ENCODE measurements at places on chromosomes 7 and 10. TPM values are rescaled to one million over a fixed set of nuclear protein-coding genes. Genes with fewer than 3 reads are reported as not detected.

DNA sequence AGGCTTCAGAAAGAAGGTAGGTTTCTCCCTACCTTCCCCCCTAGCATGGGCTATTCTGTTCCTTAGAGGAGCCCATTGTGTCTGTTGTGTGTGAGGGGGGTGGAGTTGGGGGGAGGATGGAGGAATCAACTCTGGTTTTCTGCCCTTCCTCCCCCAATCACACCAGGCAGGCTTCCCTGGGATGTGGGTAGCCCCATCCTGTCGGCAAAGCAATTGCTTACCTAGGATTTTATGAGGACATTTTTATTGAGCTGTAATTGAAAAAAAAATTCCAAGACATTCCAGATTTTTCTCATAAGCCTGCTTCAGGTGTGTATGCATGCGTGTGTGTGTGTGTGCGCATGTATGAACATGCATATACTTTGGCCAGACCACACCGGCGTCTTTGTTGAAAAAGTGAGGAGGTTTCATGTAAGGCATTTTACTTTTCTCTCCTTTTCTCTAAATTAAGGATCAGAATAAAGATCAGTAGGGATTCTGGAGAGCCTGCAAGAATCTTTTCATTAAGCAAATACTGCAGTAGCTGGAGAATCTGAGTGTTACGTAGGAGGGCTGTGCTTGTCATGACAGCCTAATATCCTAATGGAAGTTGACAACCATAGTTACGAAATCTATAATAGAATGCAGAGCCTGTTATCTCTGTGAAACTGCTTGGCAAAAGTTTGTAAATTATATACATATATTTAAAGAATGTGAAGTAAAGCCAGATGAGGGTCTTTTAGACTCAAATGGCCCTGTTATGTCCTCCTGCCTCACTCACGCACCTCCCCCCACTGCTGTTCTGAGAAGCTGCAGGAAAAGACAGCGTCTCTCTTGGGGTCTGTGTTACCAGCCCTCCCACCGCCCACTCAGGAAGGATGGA lies 27.3 kb upstream of the SAMD8 start:
- ATAC-seq: no peak

DNA sequence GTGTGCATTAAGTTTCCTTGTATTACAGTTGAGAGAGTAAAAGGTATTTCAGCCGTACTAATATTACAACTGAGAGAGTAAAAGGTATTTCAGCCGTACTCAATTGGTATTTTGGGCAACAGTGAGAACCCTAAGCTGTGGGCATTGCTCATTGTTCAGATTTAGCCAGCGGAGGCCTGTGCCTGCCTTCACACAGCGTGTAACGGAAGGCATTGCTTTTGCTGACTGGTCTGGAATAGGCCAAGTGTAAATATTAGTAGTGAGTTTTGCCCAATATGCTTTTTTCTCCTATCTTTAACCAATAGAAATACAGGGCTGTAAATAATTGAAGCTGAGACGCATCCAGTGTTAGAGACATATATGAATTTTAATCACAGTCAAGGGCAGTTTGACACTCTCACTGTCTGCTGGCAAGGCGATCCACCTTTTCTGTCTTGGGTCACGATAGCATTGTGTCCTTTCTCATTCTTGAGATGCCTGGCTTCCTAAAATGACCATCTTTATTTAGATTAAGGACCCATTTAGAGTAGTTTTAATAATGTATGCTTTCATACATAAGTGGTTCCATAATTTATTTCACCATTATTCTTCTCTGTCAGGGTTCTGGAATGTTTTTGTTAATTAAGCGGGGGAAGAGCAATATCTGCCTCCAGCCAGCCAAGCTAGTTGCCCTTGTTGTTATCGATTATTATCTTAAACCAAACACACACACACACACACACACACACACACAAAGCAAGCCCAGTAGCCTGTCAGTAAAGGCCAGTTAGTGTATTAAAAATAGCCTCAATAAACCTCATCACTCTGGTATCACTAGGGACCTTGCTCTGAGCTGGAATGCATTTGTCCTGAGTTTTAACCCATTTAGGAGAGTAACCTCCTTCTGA lies 130.7 kb downstream of the CELF2 start:
- peak; percentile 23 for ATAC-seq

GRCh38 chr7:88239852-88240251 lies 20.0 kb upstream of the SRI start:
- no peak for ATAC-seq

- ATAC-seq: no peak
Observed at GRCh38 chr7:1639071-1639470, 31.0 kb upstream of the ELFN1 start.

- no peak for ATAC-seq
Observed at GRCh38 chr7:45435131-45435530, 139.0 kb upstream of the ADCY1 start.

GRCh38 chr7:96723622-96724021 lies 14.0 kb upstream of the SEM1 start:
- no peak for ATAC-seq

GRCh38 chr7:5497295-5498103 lies 73.9 kb upstream of the TNRC18 start:
- no peak for ATAC-seq

DNA sequence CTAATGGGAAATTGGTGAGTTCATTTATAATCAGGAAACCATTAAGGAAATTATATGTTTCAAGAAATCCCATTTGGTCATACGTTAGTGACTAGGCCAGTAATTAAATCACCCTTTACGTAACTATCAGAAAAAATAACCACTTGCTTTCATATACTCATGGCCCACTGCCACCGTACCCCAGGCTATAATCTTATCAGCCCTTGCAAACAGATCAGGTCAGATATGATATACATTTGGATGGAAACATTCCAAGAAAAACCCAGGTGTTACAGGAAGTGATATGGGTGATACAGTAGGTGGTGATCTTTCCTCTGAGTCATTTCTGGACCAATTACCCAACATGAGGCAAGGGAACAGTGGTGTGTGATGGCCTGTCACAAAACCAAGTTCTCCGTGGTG lies 481.0 kb upstream of the SEMA3A start:
- no peak for ATAC-seq

- peak; percentile 95 for ATAC-seq
Observed at GRCh38 chr7:130242198-130243014, 24.3 kb upstream of the CPA2 start.

DNA sequence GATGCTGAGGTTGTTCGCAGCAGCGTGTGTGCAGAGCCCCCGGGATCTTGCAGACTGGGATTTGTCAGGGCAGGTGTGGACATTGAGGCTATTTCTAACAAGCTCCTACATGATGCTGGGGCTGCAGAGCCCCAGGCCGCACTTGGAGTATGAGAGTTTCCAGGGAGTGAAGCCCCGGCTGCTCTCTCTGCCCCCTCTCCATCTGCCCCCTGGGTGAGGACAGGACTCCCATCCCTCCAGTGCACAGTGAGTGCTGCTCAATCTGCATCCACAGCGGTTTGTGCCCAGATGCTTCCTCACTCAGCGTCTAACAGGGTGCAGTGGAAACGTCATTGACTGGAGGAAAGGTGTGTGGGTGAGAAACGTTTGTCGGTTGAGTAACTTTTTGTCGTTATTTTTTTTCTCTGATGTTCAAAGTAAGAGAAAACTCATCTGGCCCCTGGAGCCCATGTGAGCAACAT lies 25.3 kb downstream of the IL2RA start:
- ATAC-seq: peak; percentile 47

- ATAC-seq: no peak
Observed at GRCh38 chr7:43522406-43523156, 60.3 kb upstream of the STK17A start.

- ATAC-seq: no peak
Observed at GRCh38 chr7:3558400-3558799, 257.3 kb downstream of the SDK1 start.

DNA sequence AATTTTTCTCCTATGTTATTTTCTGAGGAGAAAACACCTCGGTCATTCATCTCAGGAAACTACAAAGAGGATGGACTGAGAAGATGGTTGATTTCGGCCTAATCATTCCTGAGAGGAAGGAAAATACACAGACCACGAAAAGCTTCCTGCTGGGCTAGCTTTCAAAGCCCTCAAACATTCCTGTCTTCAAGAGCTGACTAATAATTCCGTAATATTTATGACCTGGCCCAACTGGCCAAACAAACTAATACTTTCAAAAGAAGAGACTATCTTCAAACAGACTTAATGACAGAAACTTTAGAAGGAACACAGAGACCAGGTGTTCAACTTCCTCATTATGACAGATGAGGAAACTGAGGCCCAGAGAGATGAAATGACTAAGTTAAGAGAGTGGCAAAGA lies 215.1 kb upstream of the FRMD4A start:
- no peak for ATAC-seq

GRCh38 chr7:28037220-28038010 lies 143.2 kb downstream of the JAZF1 start:
- ATAC-seq: peak; percentile 85

GRCh38 chr7:44099669-44100068 lies 4.5 kb upstream of the AEBP1 start:
- no peak for ATAC-seq

GRCh38 chr7:139889186-139889871 lies 60.3 kb downstream of the TBXAS1 start:
- ATAC-seq: peak; percentile 29

DNA sequence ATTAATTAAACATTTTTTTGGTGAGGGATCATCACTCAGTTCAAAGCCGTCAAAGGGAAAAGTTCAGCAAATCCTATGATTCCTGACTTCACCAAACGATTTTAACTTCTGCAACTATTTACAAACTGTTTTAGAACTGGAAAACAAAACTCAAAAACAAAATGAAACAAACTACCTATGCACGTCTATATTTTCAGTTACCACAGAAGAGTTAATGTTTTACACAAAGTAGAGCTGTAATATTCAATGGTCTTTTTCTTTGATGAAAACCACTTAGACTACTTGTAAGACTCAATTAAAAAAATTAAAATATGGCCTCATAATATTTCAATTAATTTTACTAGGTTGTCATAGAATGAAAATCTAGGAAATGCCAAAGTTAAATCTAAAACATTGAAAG lies 131.5 kb downstream of the ATE1 start:
- ATAC-seq: no peak

GRCh38 chr10:2262333-2262732 lies 525.0 kb upstream of the ADARB2 start:
- ATAC-seq: no peak

DNA sequence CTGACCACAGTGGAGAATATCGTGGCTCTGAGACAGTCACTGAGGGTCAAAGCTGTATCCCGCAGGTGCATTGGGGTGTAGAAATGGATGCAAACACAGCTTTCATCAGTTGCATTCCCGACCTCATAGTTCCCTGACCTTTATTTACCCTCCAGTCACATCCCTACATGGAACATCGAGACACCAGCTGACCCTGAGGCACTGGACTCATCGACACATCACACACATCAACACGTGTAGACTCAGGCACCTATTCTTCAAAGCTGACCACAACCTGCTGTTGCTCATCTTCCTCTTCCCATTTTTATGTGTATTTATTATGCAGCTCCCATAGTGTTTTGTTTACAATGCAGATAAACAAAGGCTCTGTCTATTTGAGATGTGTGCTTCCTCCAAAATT lies 396.9 kb upstream of the NRP1 start:
- ATAC-seq: no peak

DNA sequence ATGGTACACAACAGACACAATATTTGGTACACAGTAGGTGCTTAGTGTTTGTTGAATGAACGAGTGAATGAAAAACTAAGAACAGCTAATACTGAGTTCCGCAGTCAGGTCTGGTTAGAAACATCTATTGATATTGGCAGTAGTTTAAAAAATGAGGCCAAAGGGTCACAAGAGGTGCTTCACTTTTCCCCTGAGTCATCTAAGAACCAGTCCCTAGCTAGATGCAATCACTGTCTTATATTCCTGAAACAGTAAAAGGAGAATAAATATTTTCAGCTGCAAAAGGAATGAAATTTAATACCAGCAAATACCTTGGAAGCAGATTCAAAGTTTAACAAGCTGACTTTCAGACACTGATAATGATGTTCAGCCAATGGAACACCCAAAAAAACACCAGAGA lies 54.5 kb downstream of the SCRN1 start:
- no peak for ATAC-seq

DNA sequence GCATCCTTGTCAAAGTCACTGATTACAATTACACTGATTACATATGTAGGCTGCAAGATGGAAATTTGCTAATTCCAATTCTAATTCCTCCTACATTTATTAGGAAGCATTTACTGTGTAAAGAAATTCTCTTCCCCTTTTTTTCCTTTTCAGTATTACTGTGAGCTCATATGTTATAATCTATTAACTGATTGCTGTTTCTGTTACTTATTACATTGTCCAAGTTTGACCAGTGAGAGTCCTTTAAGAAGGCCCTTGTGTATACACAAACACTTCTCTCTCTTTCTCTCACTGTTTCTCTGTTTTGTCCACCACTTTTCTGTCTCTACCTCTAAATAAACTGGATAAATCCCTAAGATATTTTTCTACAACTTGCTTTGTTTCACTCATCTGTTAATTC lies 31.5 kb downstream of the PHF14 start:
- no peak for ATAC-seq

GRCh38 chr10:100446130-100446761 lies 16.6 kb upstream of the WNT8B start:
- ATAC-seq: no peak

GRCh38 chr10:106440767-106441166 lies 723.7 kb downstream of the SORCS1 start:
- ATAC-seq: no peak

GRCh38 chr10:28559618-28560017 lies 26.7 kb downstream of the WAC start:
- ATAC-seq: no peak

DNA sequence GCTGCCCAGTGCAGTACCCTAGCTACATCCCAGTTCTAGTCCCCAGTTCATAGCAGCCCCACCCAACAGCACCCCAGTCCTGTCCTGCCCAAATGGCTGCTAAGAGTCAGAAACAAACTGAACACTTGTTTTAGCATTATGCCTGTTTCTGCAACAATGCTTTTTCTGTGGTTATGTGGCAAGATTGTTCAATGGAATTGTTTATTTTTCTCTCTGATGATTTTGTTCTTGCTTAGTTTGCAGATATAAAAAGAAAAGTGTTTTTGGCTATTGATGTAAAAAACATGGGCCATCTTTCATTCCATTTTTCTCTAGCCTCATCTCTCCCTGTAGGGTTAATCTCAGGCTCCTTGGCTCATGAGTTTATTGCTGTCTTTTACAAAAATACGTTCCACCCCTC lies 42.5 kb downstream of the LRRC4 start:
- ATAC-seq: no peak

Gene FMC1
- 6.7 TPM for total RNA-seq

Gene ARHGEF35
- 5.1 TPM for total RNA-seq

Gene ACSM6
- not detected for total RNA-seq

Gene SYT15
- 0.37 TPM for total RNA-seq

Gene SLC13A1
- not detected for total RNA-seq

Gene MYPN
- not detected for total RNA-seq

Gene TRIP6
- 36.5 TPM for total RNA-seq

Gene VWDE
- 10.5 TPM for total RNA-seq

Gene AKR1C3
- 0.34 TPM for total RNA-seq

Gene PCGF6
- total RNA-seq: 11.3 TPM

Gene NRAP
- total RNA-seq: not detected

Gene NPC1L1
- total RNA-seq: 0.32 TPM

Gene INTS15
- total RNA-seq: 29.0 TPM

Gene ABCC2
- 3.2 TPM for total RNA-seq

Gene SLC18A3
- not detected for total RNA-seq

Gene PITRM1
- total RNA-seq: 160 TPM

Gene EBLN1
- total RNA-seq: not detected
